ENCODE measurements at places on chromosomes 2 and 18.

DNA sequence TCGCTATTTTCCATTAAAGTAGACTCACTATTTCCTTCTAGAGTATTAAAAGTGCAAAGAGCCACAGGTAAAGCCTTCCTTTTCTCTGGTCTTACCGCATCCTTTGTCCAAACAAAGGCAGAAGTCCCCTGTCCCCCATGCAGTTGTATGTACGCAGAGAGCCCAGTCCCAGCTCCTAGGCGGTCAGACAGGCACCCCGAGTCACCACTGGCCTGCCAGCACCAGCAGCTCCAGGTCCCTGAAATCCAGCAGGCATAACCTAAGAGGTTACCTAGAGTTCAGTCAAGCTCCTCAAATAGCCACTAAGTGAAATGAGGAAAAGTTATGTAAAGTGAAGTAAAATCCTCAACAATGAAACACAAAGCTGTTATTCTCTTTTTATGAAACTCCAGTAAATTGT, 60.4 kb upstream of the TWIST2 start:
- peak; percentile 50 for DNase-seq

DNA sequence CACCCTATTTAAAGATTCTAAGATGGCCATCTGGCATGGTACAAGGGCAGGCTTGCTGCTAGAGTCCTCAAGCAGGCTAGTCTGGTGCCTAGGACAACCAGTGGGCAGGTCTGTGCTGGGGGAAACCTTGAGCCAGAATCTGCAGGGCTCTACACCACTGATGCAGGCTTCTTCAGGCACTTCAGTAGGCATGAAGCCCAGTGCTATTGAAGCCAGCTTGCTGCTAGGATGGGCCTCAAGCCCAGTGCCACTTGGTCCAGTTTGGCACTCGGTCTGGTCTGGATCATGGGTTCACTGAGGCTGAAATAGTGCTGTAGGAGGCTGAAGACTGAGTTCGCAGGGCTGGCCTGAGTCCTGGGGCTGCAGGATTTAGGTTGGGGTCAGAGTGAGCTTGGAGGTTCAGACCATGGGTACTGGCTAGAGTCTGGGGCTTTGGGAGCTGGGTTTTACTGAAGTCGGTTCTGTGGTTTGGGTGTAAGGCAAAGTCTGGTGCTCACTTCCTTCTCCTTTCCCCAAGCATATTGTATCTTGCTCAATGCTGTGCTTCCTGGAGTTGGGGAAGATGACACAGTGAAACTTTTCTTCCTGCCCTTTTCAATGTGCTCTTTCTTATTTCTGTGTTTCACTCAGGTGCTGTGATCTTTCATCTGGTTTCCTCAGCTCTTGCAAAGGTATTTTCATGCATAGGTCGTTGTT, 41.2 kb downstream of the SP100 start:
- DNase-seq = no peak

- DNase-seq = peak; percentile 48
Measured at GRCh38 chr2:240232961-240233884, 92.8 kb upstream of the OTOS start.

GRCh38 chr2:201628545-201628944, 14.8 kb downstream of the TMEM237 start:
- no peak for DNase-seq

DNA sequence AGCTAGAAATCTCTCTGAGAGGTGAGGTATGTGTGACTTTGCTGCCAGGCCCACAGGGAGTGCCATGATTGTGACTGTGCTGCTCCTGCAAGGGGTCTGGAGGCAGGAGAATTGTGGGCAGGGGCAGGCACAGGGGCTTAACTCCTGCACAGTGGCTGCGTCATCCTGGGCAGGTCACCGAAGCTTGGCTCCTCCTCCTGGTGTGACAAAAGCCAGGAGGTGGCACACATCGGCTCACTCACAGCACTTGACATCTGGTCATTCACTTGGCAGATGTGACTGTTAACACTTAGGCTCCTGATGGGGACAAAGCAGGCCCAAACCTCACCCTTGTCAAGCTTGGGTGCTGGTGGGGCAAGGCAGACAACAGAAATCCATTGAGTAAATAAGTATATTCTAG, 36.4 kb upstream of the GLI2 start:
- no peak for DNase-seq

- DNase-seq = no peak
Measured at GRCh38 chr18:59385191-59385590, 26.1 kb upstream of the LMAN1 start.

DNA sequence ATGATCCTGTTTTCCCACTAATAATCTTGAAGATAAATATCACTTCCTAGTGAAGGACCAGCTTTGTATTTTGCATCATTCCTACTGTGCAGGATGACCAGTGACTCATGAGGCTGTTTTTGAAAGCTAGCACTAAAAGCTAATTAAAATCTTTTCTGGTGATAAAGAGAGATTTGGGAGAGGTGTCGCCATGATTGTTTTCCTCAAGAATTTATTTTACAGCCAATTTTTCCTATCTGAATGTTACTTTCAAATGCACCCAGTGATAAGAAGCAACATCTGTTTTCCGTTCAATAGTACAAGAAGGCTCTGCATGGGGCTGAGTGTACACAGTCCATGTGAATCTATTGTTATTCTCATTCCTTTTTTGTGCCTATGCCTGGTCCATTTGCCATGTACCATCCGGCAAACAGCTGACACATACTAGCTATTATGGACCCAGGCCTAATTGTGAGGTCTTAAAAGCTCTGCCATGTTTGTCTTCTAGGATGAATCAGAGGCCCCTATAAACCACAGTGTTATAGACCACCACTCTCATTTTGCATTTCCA, 28.4 kb downstream of the MEIS1 start:
- DNase-seq = no peak

GRCh38 chr2:11007331-11008264, 95.9 kb downstream of the KCNF1 start:
- DNase-seq = no peak

- DNase-seq = no peak
Measured at GRCh38 chr2:205892251-205892655, 193.7 kb downstream of the INO80D start.

GRCh38 chr18:80233899-80234298, 13.4 kb downstream of the PARD6G start:
- DNase-seq = no peak

GRCh38 chr2:124193706-124194105, 168.6 kb downstream of the CNTNAP5 start:
- DNase-seq = no peak

DNA sequence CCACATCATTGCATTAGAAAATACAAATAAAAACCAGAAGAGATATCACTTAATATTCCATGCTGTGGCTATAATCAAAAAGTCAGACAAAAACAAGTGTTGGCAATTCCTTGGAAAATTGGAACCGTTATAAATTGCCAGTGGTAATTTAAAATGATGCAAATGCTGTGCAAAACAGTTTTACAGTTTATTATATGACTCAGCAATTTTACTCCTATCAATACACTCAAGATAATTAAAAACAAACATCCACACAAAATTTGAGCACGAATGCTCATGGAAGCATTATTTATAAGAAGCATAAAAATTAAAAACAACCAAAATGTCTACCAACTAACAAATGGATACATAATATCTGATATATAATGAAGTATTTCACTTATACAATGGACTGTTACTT, 728.8 kb downstream of the CBLN2 start:
- DNase-seq = no peak

DNA sequence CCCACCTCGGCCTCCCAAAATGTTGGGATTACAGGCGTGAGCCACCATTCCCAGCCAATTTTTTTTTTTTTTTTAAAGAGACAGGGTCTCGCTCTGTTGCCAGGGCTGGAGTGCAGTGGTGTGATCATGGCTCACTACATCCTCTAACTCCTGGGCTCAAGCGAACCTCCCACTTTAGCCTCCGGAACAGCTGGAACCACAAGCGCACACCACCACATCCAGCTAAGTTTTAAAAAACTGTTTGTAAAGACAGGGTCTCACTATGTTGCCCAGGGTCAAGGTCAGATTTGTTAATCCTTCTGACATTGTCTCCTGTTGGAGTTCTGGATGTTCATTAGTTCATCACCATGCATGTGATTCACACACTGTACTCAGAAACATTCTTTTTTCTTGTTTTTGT, 149.9 kb downstream of the TGIF1 start:
- DNase-seq = no peak

GRCh38 chr18:48417985-48418384, 8.8 kb upstream of the ZBTB7C start:
- no peak for DNase-seq

DNA sequence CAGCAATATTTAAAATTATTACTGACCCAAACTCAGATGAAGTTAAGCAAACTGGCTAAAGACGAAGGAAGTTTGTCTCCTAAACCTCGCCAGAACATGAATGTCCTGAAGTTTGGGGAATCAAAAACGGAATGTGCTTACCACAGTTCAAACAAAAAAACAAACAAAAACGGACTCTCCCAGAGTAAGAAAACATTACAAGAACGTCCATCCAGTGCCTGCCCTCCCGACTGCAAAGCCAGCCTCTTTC, 1.1 kb downstream of the KANSL1L start:
- no peak for DNase-seq

DNA sequence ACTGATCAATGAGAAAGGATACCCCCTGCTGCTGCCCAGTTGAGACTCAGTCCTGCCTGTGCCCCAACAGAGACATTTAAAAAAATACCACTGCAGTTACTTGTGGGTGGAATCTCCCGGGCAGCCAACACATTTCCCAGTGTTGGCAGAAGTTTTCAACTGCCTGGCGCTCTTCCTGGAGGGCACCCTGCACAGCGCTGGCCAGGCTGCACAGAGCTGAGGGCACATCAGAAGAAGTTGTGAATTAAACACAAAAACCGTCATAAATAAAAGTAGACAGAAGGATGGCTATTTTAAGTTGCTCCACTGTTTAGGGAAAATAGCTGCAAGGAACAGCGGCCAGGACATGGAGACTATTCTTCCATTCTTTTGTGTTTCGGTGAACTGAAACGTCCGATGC, 110.2 kb upstream of the THOC1 start:
- no peak for DNase-seq

DNA sequence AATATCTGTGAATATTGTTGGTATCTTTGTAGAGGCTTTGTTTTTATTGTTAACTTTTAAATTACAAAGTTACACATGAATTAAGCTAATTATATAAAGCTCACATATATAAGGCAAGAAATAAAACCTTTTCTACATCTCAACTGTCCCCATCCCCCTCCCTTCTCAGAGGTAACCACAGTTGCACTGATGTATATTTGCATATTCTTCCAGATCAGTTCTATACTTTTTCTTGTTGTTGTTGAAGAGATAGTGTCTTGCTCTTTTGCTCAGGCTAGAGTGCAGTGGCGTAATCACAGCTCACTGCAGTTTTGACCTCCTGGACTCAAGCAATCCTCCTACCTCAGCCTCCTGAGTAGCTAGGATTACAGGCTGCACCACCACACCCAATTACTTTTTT, 36.0 kb upstream of the CDC42EP3 start:
- no peak for DNase-seq

- no peak for DNase-seq
Measured at GRCh38 chr2:113891265-113891959, 1.5 kb downstream of the ACTR3 start.

DNA sequence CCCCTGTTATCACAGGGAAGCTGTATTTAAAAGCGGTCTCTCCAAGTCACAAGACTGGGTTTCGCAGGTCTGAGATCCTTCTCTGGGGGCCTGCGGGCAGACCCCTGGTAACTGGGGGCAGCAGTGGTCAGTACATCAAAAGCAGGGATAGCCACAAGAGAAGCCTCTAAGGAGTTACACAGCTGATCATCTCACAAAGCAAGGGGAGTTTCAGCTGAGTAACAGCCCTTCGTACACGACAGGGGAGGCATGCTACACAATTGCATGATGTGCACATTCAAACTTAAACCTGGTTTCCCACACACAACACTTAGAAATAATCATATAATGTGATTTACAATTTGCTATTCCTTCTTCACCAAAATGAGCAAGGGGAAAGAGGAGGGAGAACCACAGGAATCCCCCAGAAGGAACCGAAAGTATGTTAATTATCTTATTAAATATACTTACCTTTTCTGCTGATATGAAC, 87.5 kb downstream of the TMEM131 start:
- no peak for DNase-seq

DNA sequence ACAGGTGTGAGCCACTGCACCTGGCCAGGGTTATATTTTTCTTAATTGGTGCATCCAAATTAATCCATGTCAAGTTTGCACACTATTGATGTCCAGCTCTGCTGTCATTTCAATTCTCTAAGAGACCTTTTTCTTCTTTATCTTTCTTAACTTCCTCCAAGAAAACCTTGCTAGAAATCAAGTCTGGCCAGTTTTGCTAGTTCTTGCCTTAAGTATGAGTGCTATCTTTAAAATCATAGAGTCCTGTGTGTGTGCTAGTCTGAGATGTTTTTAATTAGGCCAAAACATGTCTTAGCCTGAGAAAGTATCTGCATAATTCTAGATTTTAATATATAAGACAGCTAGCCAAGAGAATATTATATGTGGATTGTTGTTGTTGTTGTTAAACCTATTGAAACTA, 56.2 kb upstream of the SLC39A10 start:
- no peak for DNase-seq

DNA sequence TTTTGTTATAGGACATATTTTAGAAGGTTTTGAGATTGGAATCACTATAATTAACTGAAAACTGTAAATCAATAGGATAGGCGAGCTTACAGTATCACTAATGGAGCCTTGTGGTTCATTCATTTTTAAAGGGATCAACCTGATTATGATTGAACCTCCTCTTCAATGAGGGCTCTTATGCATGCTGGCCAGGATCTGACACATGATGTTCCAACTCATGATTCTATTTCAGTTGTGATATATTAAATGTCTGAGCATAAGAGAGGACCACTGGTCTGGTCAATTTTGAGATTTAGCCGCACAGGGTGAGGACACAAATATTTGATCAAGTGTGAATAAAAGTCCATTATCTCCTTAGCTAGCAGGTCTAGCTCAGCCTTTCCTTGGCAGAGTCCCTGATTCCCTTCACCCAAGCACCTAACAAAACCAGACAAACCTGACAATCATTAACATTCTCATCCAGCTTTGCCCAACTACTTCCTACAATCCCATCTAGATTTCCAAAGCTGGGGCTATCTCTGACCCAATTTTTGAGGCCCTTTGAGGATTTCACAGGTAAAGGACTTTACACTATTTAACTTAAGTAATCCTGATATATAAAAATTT, 6.9 kb upstream of the MAP4K4 start:
- no peak for DNase-seq

- no peak for DNase-seq
Measured at GRCh38 chr2:137947728-137948336, 16.4 kb upstream of the HNMT start.

DNA sequence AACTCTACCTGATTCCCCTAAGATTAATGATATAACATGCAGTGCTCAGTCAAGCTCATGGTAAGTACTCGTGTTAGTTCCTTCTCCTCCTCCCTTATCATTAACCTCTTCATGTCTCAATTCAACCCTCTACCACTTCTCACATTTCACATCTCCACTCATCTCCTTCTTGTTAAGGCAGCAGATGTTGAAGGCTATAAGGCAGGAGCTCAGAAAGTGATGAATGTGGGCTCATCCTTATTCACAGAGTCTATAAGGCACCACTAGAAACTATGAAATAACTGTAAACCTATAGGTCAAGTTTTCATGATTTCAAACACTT, 56.0 kb downstream of the CLHC1 start:
- DNase-seq = no peak

- DNase-seq = no peak
Measured at GRCh38 chr2:217887841-217888701, 114.7 kb downstream of the TNS1 start.
